ENCODE measurements at places on chromosomes 11 and 22.

- no peak for DNase-seq
These were observed 193.7 kb upstream of the TBCEL start for GRCh38 chr11:120830085-120830620.

- DNase-seq = no peak
These were observed 32.5 kb downstream of the ALX4 start for GRCh38 chr11:44277196-44278090.

DNA sequence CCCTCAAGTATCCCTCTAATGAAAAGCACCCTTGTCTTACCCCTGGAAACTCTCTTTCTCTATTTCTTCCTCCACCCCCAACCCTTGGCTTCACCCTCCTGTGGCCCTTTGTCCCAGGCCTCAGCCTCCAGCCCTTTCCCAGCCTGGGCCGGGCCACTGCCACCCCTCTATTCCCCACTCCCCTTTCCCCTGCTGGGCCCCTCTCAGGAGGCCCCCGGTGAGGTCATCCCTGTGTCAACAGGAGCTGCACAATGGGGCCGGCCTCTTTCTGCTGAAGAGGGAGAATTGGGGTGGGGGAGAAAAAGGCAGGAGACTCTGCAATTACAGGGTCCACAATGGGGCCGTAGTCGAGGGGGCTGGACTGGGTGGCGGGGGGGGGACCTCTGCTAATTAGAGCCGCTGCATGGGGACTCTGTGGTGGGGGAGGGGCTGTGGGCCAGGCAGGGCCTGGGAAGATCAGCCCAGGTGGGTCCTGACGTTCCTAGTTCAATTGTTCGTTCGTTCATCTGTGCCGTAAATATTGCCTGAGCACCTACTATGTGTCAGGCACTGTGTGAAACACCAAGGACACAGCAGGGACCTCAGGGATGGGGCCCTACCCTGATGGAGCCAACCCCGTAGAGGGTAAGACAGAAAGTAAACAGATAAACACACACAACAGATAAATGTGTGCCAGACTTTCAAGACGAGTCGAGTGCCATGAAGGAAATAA, 18.5 kb upstream of the MPPED1 start:
- DNase-seq = no peak

DNA sequence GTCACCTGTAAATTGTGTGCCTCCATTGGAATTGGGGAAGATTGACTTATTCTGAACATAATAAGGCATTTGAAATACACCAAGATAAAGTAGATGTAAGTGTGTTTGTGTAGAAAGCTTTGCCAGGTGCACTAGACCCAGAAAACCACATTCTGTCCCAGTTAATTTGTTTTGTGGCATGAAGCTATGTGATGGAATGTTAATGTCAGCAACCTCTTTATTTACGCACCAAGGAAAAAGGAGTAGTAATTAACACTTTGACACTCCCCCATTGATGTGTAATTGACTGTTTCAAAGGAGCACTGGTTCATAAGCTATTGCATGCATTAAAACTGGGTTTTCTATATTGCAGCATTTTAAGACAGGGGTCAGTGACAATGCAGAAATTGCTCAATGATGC, 14.3 kb downstream of the EIF3M start:
- no peak for DNase-seq

DNA sequence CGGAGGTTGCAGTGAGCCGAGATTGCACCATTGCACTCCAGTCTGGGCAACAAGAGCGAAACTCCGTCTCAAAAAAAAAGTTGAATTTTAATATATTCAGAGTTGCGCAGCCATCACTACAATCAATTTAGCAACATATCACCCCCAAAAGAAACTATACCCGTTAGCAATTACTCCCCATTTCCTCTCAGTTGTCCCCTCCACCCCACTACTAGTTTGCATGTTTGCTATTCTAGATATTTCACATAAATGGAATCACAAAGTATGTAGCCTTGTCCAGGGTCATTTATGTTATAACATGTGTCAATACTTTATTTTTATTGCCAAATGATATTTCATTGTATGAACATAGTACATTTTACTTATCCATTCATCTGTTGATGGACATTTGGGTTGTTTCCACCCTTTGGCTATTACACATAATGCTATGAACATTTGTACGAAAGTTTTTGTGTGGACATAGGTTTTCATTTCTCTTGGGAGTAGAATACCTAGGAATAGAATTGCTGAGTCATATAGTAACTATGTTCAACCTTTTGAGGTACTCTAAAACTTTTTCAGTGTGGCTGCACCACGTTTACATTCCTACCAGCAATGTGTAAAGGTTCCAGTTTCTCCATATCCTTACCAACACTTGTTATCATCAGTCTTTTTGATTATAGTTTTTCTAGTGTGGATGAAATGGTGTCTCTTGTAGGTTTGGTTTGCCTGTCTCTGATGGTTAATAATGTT, 2.2 kb downstream of the ZNF143 start:
- no peak for DNase-seq

DNA sequence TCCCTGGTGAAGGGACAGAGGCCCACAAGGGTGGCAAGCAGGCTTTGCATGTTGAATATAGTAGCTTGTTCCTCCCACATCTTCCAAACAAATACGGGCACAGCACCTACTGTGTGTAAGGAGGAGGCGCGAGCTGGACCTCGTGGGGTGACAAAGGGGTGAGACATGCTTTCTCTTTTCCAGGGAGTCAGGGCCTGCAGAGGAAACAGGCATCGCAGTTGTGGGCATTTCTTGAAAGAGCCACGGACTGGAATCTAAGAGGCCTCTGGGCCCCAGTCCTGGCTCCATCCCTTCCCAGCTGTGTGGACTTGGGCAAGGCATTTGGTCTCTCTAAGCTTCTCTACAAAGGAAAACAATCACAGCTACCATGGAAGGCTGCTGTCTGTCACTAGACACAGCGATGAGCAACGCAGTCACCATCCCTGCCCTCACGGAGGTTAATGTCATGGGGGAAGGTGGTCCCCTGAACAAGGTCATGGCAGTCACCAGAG, 13.0 kb upstream of the CDC42EP1 start:
- no peak for DNase-seq

- DNase-seq = peak; percentile 7
These were observed 147.3 kb downstream of the FEZ1 start for GRCh38 chr11:125348674-125349309.

DNA sequence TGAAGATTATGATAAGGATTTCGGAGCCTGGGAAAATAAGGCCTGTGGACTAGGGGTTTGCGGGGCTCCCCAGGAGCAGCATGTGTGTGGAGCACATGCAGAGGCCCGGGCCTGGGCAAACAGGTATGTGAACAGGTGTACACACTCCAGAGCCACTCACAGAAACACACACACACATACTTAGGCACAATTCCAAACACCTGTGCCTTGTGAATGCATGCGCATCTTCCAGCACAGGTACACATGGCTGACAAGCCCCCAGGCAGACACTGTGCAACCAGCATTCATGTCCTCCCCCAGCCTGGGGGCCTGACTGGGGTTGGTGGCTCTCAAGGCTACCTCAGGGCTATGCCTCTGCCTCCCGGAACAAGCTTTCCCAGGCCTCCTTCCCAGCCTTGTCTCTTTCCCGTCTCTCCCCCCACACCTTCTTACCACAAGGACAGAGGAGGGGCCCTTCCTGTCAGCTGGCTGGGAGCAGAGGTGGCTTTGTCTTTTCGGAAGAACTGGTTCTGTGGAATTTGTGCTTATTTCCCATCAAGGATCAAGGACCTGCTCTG, 2.6 kb upstream of the P2RY6 start:
- DNase-seq = no peak

GRCh38 chr11:3627291-3627690, 14.5 kb downstream of the ART5 start:
- no peak for DNase-seq

DNA sequence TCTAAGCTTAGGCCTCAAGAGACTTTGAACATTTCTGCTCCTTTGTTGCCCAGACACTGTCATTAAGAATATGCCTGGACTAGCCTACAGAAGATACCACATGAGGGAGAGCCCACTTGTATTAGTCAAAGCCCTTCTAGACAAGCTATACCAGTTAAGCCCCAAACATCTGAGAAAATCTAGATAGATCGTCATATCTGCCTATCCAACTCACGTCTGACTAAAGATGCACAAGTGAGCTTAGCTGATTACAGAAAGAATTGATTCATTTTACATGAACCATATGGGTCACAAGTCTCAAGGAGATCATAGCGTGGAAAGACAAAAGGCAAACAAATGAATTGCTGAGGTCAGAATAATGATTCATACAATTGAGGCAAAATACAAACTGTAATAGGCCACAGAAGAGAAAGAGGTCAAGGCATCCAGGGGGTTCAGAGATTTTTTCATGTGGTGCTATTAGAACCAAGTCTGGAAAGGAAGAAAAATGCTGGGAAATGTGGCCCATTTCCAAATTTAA, 1155.5 kb upstream of the TENM4 start:
- DNase-seq = no peak

GRCh38 chr11:17563961-17564686, 17.1 kb downstream of the OTOG start:
- no peak for DNase-seq

GRCh38 chr22:49237703-49238102, 590.0 kb downstream of the BRD1 start:
- no peak for DNase-seq

DNA sequence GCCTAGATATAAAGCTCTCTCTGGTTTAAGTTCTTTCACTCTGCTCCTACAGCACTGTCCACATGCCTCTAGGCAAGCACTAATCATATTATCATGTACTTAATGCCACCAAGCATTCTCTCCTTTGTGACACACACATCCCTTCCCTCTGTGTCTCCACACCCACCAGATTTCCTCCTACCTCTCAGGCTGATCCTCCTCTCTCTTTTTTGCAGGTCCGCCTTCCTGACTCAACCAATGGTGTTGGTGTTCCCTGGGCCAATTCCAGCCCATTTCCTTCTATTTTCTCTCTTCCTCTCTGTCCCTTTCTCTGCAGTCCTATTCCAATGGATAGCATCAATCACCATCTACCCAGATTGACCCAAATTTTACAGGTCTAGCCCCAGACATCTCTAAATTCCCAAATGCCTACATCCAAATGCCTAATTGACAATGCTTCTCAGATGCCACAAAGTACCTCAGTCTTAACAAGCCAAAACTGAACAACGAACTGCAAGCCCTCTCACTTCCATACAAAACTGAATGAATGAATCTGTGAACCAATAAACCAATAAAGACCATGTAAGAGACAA, 504 bp upstream of the ZNF215 start:
- no peak for DNase-seq

- DNase-seq = no peak
These were observed 143.3 kb downstream of the DLG2 start for GRCh38 chr11:85483861-85484260.

- DNase-seq = no peak
These were observed 242.4 kb downstream of the FAM76B start for GRCh38 chr11:95547186-95547585.

DNA sequence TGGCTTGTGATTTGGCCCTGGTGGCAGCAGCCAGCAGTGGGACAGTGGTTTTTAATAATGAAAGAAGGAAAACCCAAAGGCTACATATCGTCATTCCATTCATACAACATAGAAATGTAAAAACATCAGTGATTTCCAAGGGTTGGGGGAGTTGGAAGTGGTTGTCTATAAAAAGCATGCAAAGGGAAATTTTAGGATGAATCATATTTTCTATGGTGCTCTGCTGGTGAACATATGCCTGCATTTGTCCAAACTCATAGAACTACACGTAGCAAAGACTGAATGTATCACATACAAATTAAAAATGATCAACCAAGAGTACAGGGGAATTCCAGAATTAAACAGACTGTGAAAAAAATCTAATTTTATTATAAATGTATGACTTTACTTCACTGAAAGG, 11.1 kb downstream of the OR5B3 start:
- DNase-seq = no peak

- DNase-seq = no peak
These were observed 17.7 kb upstream of the OLFML1 start for GRCh38 chr11:7467652-7468051.

DNA sequence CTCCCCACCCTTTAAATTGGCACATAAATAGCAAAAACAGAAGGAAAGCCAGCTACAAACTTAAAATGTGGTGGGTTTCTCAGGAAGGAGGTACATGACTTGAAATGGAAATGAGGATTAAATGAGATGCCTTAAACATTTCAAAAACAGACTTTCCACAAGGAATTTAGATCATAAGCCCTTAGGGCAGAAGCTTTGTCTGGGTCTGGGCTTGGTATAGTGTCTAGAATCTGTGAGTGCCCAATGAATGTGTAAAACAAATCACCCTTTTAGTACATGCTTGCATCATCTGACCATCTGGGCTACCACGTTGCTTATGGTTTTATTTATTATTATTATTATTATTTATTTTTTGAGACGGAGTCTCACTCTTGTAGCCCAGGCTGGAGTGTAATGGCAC, 37.1 kb upstream of the CREB3L1 start:
- no peak for DNase-seq

- DNase-seq = no peak
These were observed 142.7 kb upstream of the CTSC start for GRCh38 chr11:88480223-88480622.

DNA sequence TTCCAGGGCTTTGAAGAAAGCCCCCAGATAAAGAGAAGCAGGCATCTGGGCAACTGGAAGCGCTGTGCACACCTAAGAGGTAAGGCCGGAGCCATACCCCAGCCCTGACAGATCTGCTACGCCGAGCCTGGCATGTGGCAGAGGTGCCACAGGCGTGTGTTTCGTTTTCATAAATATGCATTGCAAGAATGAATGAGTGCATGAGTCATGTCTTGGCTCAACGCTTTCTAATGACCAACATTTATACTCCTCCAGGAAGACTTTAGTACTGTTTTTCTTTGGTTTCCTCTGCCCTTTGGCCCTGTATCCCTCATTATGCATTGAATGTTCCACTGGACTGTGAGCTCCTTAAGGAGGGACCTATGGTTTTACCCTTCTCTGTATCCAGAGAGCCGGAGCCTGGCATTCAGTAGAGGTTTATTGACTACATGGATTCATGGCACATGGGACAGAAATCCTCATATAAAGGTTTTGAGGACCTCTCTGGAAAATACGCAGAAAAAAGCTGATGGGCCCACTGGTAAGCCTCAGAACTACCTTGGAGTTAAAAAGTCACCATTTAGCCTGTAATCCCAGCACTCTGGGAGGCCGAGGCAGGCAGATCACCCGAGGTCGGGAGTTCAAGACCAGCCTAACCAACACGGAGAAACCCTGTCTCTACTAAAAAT, 38.9 kb upstream of the CSNK2A3 start:
- DNase-seq = no peak

DNA sequence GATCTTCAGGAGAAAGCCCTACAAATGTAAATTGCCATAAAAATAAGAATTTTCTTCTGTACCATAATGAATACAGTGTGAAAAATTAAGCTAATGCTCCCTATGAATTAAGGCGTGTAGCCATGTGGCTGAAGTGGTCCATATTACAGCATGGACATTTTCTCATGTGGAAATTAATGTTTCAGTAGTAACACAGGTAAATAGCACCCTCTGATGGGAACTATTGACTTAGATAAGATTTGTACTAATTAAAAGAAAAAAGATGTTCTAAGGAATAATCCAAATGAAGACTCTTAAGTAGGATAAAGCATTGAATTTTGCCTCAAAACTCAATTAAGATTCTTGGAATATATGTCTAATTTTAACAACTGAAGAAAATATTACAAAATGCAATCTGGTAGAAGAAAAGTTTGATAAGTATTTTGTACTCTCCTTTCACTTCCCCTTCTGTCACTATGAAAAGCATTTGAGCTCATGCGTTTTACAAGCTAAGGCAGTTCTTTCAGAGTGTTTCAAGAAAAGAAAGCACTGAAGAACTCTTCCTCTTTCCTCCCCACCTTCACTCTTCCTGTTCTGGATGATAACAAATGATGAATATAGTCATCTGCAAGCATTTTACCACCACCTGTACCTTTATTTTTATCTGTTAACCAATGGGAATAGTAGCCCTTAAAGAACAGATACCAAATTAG, 9.9 kb upstream of the OR8D2 start:
- DNase-seq = no peak
